Mesothelial cell of epicardium (in vitro differentiated cells): ENCODE measurements at places on chromosomes 13 and 19.

DNA sequence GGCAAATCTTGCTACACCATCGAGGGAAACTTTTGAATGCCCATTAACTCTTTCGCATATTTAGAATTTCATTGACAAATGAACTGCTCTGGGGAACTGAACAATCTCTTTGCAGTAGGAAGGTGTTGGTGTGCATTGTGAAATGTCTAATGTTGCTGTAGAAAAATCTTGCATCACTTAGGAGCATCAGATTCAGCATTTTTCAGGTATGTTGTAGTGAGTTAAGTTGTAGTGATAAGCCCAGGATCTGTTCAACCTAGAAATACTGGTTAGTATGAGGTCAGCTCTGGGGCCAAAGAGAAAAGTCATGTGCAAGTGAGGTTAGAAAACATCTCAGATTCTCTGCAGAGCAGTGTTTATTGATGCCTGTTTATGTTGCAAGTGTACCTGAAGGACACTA lies 4.1 kb downstream of the FRY start:
- no peak for DNase-seq

- no peak for DNase-seq
These were observed 29.3 kb downstream of the WDFY2 start for GRCh38 chr13:51613535-51613934.

DNA sequence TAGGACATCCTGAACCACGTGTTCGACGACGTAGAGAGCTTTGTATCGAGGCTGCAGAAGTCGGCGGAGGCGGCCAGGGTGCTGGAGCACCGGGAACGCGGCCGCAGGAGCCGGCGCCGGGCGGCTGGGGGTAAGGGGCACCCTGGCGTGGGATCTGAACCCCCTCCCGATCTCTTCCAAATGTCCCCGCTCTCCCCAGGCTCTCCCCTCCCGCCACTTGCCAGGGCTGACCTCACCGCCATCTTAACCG lies 6.0 kb downstream of the EPS8L1 start:
- no peak for DNase-seq

DNA sequence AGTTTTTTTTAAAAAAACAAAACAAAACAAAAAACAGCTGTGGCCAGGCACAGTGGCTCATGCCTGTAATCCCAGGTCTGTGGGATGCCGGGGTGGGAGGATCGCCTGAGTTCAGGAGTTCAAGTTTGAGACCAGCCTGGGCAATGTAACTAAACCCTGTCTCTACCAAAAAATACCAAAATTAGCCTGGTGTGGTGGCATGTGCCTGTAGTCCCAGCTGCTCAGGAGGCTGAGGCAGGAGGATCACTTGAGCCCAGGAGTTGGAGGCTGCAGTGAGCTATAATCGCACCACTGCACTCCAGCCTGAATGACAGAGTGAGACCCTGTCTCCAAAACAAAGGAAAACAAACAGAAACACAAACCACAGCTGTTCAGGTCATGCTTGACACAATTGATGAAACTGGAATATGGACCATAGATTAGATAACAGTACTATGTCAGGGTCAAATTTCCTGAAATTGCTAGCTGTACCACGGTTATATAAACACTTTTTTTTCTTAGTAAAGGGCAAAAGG lies 6.9 kb upstream of the ANGPTL4 start:
- no peak for DNase-seq

- no peak for DNase-seq
These were observed 49.4 kb upstream of the SLC15A1 start for GRCh38 chr13:98801626-98802418.

DNA sequence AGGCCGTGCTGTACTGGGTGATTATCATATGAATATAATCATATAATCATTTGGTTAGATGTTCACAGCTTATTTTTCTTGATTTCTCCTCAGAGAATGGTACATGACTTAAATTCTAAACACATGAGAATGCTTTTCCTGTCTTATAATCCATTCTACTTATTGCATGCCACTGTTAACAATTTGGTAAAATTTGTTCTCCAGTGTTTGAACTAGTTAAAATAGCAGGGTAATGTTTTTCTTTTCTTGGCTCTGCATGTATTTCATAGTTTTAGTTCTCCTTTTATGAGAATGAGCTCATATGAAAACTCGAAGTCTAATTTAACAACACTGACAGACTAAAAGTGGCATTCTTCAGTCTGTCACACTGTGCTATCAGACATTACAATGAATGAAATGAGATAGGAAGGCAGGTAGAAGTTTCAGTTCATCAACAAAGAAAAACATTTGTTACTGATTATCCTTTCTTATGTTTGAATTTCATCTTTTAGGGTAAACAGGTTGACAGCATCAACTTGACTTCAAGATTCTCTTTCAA lies 10.2 kb downstream of the SPRYD7 start:
- no peak for DNase-seq

DNA sequence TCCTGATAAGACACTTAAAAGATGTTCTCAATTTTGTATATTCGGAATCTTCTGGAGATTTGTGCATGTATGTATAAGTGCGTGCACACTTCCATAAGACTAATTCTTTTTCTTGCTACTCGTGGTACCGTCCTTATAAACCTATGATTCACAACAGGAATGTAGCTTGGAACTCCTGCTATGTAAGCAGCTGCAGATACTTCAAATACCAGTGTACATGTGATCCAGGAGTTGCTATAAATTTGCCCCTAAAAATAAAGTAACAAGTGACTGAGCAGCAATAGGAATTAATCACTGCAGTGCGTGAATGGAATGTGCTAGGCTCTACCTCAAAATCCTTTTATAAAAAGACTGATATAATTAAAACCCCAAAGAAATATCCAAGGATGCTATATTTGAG lies 214.9 kb downstream of the KLF5 start:
- DNase-seq: no peak

- DNase-seq: no peak
These were observed 32.6 kb upstream of the TCF3 start for GRCh38 chr19:1685046-1685445.

GRCh38 chr13:50309882-50310594 lies 294.8 kb downstream of the KCNRG start:
- DNase-seq: no peak

GRCh38 chr19:5536337-5536894 lies 31.3 kb downstream of the TINCR start:
- DNase-seq: peak; percentile 41

DNA sequence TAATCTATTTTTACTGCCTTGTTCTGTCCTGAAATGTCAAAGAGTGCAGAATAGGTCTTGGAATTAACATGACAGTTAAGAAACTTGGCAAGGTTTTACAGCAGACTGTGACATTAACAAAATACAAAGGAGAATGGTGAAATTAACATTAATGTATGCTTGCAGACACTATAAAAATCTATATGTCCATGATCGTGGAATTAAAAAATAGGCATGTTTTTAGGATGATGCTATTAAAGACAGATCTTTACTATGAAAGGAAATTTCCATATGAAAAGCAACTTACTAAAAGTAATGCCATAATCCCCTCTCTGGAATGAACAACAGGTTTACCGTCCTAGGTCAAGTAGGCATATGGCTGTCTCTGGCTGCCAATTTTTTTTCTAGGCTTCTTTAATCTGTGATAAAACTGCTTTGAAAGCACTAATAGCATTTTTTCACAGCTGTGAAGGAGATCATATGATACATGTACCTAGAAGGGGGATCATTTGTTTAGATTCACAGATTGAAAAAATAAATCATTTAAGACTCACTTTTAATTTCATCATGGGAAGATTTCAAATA lies 291.5 kb downstream of the ZNF536 start:
- DNase-seq: no peak

- DNase-seq: no peak
These were observed 3.7 kb downstream of the CALM3 start for GRCh38 chr19:46604781-46605355.

- DNase-seq: no peak
These were observed 5.2 kb upstream of the BCAM start for GRCh38 chr19:44803442-44804428.

- no peak for DNase-seq
These were observed 10.1 kb upstream of the ZNF835 start for GRCh38 chr19:56681702-56682101.

- DNase-seq: no peak
These were observed 182.9 kb upstream of the RXFP2 start for GRCh38 chr13:31556376-31556775.

DNA sequence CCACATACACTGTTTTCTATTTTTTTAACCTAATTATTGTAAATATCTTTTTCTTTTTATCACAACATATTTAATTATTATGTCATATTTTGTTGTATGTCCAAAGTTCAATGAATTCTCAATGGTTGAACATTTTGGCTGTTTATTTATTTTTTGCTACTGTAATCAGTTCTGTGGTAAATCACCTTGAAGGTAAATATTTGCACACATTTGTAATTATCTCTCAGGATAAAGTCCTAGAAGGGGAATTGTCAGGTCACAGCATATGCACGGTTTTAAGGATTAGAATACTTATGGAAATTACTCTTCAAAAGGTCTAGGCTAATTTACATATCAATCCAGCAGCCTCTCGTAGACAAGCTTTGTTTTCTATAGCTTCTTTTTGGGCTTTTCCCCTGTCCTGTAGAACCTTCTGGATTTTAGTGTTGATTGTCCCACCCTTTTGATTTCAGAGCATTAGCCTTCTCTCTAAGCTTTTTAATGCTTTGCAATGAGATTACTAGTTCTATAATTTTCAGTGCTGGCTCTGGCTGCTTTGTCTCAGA lies 362.6 kb downstream of the KCNRG start:
- DNase-seq: no peak

DNA sequence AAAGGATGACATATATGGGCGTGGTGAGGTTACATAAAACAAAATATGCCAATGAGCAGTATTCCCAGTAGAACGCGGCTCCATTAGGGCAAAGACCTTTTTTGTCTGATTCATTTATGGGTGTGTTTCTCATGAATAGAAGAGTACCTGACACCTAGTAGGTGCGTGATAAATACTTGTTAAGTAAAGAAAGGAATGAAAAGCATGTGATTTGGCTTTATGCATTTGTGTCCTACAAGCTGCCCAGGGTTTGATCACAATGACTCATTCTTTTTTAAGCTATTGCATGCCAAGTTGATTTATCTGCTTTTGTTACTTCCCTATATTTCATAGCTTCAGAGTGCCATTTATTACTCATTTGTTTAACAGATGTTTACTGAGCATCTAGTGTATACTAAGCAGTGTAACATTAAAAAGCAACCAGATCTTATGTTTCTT lies 19.1 kb upstream of the KCTD4 start:
- DNase-seq: no peak

- DNase-seq: peak; percentile 52
These were observed 26.5 kb upstream of the LSM14A start for GRCh38 chr19:34145741-34146202.

- DNase-seq: no peak
These were observed 7.9 kb upstream of the ZNF606 start for GRCh38 chr19:58010507-58010906.

DNA sequence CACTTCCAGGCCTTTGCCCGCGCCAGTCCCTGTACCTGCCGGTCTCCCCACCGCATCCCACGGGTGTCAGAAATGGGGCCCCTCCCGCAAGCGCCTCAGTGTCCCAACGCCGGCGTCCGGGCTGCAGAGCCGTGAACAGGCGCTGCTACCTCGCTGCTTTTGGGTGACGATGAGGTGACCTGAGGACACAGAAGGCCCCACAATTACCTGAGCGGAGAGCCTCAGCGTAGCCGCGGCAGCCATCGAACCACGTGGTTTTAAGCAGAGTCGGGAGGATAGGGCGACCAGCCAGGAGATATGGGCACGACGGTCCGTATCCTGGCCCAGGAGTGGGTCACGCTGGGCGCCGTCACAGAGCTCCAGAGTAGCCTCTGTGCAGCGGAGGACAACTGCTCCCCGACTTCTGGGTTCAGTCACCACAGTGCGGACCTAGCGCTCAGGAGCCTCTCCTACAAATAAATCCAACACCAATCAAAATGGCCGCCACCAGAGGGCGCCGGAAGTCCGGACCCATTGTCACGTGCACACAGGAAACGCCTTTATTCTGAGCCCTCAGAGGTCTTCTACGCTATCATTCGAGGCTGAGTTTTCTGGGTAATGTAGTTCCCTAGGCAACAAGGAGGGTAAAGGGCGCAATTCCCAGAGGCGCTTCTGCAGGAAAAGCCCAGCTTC lies at the start of gene ZNF814:
Gene ZNF814 (minus strand): TSS at position 478 of the 672 bp plus-strand sequence. CDS start 235 bp downstream, at position 243.
- peak; percentile 53 for DNase-seq

DNA sequence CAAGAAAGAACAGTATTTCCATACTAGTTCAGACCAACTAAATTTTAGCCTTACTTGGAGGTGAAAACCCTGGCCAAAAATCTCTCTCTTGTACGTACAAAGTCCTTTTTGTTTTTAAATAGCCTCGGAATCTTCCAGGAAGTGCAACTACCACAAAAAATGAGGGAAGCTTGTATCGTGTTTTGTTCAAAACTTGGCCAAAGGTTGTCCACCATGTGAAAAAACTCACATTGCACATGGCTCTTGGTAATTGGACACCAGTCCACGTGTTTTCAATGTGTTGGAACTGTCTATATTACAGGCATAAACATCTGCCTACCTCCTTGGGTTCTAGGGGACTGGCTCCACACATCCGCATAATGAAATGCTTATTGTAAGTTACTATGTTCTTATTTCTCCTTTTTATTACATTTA lies 15.2 kb upstream of the STRN4 start:
- DNase-seq: no peak

GRCh38 chr13:26914624-26915023 lies 154.0 kb upstream of the GPR12 start:
- no peak for DNase-seq
